T-helper 22 cell (primary cell): ENCODE measurements at places on chromosomes 16 and 17.
A peak's percentile ranks its signal among the peaks of the same experiment; 100 is the strongest.

- no peak for DNase-seq
These were observed 180.2 kb downstream of the RPTOR start for GRCh38 chr17:80724775-80725266.

- DNase-seq: no peak
These were observed 6.7 kb upstream of the MPP3 start for GRCh38 chr17:43839670-43840108.

- DNase-seq: no peak
These were observed 75.7 kb upstream of the BRD7 start for GRCh38 chr16:50444526-50444925.

- DNase-seq: no peak
These were observed 56.5 kb downstream of the GNAO1 start for GRCh38 chr16:56247808-56248207.

GRCh38 chr17:27242951-27243350 lies 51.0 kb upstream of the WSB1 start:
- DNase-seq: no peak

DNA sequence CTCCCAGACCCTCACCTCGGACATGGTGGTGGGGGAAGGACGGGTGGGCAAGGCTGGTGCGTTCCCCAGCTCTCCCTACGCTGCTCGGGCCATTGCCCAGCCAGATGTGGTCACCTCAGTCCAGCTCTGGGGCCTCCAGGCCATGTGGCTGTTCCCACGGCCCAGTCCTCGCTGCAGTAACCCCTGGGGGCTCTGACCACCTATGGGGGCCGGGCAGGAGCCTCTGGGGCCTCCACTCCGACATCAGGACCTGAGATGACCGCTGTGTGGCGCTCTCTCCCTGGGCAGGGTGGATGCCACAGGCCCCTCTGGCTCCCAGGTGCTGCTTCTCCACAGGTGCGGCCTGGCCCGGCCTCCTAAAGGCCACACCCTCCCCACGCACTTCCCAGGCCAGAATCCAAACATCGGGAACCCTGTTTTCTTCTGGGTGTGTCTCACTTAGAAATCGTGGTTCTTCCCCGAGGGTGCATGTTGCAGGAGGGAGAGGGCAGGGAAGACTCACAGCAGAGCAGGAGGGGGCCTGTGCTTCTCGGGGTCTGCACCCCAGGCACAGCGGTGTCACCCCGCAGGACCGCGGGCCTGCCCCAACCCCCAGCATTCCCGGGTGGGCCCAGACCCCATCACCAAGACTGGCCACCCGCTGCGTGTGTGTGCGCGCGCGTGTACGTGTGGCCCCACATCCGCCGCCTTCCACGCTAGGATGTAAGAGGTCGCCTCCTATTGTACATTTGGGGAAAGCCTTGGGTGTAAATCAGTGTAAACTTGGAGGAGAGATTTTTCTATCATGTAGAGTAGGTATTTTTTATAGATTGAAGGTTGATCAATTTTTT lies 5.9 kb upstream of the CAPN15 start:
- no peak for DNase-seq

DNA sequence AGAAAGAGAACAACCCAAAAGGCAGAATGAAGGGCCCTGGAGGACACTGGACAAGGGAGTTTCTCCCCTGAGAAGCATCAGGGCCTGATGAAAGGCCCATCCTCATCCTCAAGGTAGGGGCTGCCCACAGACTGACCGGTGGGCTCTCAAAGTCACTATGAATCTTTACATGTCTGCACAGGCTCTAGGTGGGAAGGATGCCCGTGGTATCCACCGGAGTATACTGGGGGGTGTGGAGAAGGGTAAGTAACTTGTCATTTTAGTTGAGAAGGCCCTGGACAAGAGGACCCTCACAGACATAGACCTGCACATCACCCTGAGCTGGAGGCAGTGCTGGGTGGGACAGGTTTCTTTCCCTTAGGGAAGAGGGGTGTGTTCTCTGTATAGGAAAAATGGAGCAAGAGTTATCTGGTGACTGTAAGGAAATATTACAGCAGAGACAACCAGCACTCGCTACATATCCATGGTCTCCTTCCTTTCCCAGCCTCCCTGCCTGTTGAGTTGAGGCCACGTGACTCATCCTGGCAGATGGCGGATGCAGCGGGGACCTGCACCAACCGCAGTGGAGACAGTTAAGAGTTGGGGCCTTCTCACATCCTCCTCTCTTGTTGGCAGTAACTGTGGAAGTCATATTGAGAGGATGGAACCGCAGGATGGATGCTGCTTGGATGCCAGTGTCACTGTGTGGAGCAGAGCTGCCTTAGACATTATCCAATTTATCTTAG lies 45.6 kb upstream of the KCNJ12 start:
- no peak for DNase-seq

- DNase-seq: no peak
These were observed 10.0 kb downstream of the TPPP3 start for GRCh38 chr16:67383284-67383683.

DNA sequence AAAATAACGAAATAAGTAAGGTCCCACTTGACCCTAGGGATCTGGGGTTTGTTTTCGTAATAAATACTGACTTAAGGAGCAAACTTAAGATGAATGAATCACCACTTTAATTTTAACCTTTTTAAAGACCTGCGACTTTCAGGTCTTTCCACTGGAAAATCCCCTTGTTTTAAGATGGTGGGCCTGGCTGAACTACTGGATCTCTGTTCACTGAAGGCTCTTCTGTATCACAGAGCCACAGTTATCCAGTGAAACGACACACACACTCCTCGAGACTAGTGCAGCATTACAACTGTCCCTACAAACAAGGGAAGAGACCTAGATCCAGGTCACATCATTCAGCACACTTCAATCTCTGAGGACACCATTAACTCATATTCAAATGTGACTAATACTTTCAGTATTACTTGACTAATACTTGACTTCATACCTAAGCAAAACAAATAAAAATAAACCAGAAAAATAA lies 299.0 kb downstream of the CEP112 start:
- DNase-seq: no peak

- no peak for DNase-seq
These were observed 5.7 kb upstream of the RAB5C start for GRCh38 chr17:42160531-42160910.

DNA sequence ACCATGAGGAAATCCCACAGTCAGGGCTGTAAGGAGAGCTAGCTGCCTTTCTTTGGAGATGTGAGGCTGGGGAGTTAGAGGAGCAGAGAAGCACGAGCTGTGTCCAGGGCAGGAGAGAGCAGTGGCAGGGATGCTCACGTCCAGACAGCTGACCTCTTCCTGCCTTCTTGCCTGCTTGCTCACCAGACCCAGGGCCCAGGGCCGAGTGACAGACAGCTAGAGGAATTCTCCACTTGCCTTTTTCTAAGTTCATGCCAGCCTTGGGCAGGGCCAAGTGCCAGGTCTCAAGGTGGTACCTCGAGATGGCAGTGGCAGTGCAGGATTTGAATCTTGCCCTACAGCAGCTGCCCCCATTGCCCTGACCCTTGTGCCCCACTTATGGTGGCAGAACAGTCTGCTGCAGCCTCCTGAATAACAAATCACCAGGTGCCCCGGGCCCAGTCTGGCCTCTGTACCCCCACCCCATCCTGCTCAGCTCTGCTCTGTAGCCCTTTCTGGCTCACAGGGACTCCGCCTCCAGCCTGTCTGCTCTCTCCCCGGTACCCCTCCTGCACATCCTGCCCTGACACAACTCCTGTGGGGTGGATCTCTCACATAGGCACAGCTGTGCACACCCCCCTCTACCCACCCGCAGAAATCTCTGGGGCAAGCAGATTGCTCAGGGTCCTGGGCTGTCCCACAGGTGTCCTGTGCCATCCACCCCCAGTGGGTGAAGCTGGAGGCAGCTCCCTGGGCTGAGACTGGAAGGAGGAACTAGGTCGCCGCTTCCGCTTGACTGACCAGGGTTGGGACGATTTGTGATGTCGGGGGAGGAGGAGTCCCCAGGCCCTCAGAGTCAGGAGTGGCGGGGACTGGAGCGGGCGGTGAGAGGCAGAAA lies 25.9 kb downstream of the GRIN2C start:
- no peak for DNase-seq

GRCh38 chr16:4692460-4693295 lies 684 bp upstream of the NUDT16L1 start:
- no peak for DNase-seq

GRCh38 chr16:88923450-88923849 lies 53.6 kb downstream of the CBFA2T3 start:
- no peak for DNase-seq

DNA sequence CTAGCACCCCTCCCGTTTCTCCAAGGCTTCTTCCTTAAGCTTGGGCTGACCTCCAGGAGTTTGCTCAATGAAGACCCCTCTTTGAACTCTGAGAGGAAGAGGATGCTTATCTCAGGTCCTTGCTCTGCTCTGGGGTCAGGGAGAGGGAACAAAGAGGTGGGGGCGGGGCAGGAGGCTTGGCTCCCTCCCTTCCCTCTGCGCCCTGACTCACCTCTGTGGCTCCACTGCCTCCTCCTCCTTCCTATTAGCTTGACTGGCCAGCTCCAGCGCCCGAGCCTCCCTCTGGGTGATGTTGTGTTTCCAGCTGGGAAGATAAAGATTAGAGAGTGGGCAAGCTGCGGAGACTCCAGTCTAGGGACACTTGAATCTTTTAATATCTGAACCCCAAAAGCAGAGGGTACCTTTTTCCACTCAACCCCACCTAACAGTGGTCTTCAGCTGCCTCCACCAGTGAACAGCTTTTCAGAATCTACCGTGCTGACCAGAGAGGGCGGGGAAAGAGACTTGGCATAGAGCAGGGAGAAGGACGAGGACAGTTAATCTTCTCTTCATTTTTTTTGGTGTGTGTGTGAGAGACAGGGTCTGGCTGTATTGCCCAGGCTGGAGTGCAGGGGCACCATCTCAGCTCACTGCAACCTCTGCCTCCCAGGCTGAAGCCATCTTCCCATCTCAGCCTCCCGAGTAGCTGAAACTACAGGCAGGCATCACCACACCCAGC lies 6.7 kb downstream of the GIP start:
- no peak for DNase-seq

- no peak for DNase-seq
These were observed 116.1 kb upstream of the RBBP6 start for GRCh38 chr16:24423312-24423711.

- no peak for DNase-seq
These were observed 11.7 kb downstream of the CES1 start for GRCh38 chr16:55821210-55821609.

- no peak for DNase-seq
These were observed 7.9 kb downstream of the TSNAXIP1 start for GRCh38 chr16:67814567-67814966.

- no peak for DNase-seq
These were observed 7.3 kb upstream of the SLC5A10 start for GRCh38 chr17:18944646-18945045.

DNA sequence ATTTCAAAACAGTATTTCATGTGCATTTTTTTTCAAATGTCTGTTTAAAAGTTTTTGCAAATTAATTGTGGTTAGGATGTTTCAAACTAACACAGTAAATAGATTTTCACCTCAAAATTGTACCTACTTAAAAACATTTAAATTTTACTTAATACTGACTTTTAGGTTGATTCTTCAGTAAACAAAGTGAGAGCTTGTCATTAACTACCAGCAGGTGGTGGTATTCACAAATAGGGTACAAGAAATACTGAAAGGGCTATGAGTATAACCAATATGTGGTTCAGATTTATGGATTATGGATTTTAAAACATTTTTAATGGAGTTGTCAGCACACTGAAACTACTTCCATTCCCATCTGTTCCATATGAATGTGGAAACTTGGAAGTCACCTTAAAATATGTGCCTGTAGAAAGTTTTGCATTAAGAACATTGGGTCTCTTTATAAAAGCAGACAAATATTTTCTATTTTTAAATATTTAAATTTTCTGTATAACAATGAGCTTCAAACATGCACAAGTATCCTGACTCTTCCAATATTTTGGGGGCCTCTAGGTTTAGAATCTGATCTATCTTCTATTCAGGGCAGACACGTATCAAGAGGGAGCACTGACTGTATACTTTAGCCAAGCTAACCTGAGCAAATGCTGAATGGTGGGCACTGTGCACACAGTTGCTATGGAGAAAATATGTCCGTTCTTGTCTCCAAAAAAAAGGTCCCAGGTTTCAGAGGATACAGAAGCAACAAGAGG lies 155.6 kb downstream of the SNX11 start:
- no peak for DNase-seq

- DNase-seq: no peak
These were observed 271.3 kb downstream of the PARN start for GRCh38 chr16:14358697-14359305.

DNA sequence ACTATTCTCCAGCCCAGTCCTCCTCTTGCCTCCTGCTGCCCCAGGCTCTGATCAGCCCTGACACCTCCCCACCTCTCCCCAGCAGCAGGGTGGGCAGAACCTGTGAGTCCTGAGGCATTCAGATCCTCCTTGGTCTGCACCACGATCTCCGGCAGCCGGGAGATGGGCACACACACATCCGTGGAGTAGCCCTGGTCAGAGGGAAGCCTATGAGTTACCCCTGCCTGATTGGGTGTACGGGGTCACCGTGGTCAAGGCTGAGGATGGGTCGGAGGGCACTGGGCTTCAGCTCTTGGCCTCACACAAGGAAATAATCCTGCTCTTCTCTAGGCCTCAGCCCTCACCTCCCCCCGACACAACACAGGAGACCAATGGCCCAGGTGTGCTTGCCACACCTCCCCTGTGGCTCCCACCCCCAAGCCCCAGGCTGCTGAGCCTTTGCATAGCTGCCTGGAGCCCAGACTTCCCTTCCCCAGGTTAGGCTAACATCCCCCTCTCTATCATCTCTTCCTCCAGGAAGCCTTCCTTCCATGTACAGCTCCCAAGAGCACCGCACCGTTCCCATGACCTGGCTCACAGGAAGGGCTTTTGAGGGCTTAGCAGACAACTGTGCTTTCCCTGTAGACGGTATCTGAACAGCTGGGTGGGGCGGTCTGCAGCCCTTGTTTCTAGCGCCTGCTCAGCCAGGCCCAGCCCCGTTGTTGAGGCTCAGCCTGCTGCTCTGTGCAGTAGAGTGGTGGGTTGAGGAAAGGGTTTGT lies 3.7 kb downstream of the LDHD start:
- no peak for DNase-seq

DNA sequence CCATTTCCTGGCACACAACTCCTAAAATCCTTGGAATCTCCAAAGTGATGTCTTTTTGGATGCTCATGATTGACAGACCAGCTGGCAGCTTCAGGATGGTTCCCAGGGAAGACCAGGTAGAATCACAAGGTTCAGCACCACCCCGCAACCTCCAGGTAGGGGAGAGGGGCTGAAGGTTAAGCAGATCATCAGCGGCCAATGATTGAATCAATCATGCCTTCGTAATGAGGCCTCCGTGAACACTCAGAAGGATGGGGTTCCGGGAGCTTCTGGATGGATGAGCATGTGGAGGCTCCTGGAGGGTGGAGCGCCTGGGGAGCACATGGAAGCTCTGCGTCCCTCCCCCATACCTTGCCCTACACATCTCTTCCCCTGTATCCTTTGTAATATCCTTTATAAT lies 185.9 kb downstream of the SEC14L1 start:
- no peak for DNase-seq

GRCh38 chr16:57593990-57594389 lies 34.4 kb upstream of the ADGRG1 start:
- no peak for DNase-seq

- DNase-seq: peak; percentile 71
These were observed 53.2 kb upstream of the ZNF750 start for GRCh38 chr17:82892899-82893565.

- no peak for DNase-seq
These were observed 47.9 kb upstream of the ARL4D start for GRCh38 chr17:43350888-43351361.
